Mesothelial cell of epicardium (in vitro differentiated cells): ENCODE measurements at places on chromosomes 3 and 15.

GRCh38 chr3:24287755-24288450, 206.7 kb downstream of the THRB start:
- H3K27ac ChIP-seq, result no peak overlapping the region
- no peak overlapping the region for H3K4me3 ChIP-seq
- DNase-seq, result no peak
- H3K27me3 ChIP-seq, result no peaks in the 10 kb centered on the region
- no peaks in the 10 kb centered on the region for H3K36me3 ChIP-seq

GRCh38 chr3:175659670-175660350, 800.7 kb downstream of the NAALADL2 start:
- H3K27me3 ChIP-seq, result no peaks in the 10 kb centered on the region
- no peak for DNase-seq
- no peak overlapping the region for H3K27ac ChIP-seq
- no peaks in the 10 kb centered on the region for H3K36me3 ChIP-seq
- H3K4me3 ChIP-seq, result no peak overlapping the region
- H3K4me1 ChIP-seq, result peaks cover 13% of the 10 kb centered on the region

- no peak for DNase-seq
- H3K4me3 ChIP-seq, result no peak overlapping the region
- H3K4me1 ChIP-seq, result no peaks in the 10 kb centered on the region
- H3K27ac ChIP-seq, result no peak overlapping the region
- peaks cover 37% of the 10 kb centered on the region for H3K36me3 ChIP-seq
- no peaks in the 10 kb centered on the region for H3K27me3 ChIP-seq
Observed at GRCh38 chr3:42562047-42562907, 19.5 kb downstream of the SEC22C start.

DNA sequence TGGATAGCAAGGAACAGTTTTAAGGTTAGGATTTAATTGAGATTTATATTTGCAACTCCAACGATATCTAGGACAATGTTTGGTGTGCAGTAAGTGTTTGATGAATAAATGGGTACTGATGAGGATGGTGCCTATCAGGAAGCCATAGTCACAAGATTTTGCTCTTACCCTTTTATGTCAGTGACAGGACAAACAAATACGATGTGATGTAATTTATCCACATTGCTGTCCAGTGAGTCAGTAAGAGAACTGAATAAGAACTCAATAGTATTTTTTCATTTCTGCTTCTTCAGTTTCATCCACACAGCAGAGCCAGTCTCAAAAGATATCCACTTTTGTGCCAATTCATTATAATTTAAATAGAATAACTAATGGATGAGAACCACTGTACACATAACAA, 18.5 kb downstream of the C3orf85 start:
- H3K4me1 ChIP-seq, result no peaks in the 10 kb centered on the region
- H3K4me3 ChIP-seq, result no peak overlapping the region
- H3K27ac ChIP-seq, result no peak overlapping the region
- no peaks in the 10 kb centered on the region for H3K27me3 ChIP-seq

DNA sequence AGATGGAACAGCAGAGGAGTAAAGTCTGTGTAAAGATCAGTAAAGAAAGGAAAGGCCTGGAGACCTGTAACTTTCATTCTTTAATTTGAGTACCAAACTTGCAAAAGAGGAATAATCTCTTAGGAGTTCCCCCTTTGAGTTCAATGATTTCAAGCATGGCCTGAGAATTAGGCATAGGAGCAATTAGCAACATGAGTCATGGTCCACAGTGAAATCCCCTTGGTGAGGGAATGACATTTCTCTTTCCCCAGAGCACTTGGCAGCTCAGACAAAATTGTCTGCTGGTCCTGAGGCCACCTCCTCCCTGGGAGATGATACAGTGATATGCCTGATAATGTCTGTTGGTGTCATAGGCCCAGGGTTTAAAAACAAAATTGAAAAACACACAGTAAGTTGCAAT, 81.4 kb upstream of the CRBN start:
- no peak overlapping the region for H3K27ac ChIP-seq
- H3K36me3 ChIP-seq, result no peaks in the 10 kb centered on the region
- peaks cover 2% of the 10 kb centered on the region for H3K4me1 ChIP-seq
- H3K4me3 ChIP-seq, result no peak overlapping the region
- no peak for DNase-seq
- H3K27me3 ChIP-seq, result no peaks in the 10 kb centered on the region

DNA sequence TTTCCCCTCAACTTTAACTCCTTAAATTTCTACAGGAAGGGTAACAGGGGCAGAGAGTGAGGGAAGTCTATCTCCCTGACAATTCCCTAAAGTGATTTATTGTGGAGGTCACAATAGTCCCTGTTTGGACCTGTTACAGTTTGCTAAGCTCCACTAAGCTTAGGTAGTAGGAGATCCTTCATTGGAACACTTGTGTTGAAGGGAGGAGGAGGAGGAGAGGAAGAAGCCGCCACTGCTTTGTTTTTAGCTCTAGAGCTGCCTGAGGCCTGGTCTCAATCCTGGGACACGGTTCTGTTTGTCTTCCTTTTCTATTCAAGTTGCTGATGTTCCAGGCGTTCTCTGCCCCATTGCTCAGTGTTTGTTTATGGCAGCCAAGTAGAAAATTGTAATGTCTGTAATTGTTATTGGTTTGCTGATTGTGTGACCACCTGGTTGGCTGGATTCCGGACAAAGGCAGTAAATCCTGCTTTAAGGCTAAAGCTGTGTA, 48.4 kb downstream of the HES1 start:
- no peaks in the 10 kb centered on the region for H3K27me3 ChIP-seq
- H3K36me3 ChIP-seq, result no peaks in the 10 kb centered on the region
- DNase-seq, result no peak
- H3K4me3 ChIP-seq, result no peak overlapping the region
- peaks cover 27% of the 10 kb centered on the region for H3K4me1 ChIP-seq

DNA sequence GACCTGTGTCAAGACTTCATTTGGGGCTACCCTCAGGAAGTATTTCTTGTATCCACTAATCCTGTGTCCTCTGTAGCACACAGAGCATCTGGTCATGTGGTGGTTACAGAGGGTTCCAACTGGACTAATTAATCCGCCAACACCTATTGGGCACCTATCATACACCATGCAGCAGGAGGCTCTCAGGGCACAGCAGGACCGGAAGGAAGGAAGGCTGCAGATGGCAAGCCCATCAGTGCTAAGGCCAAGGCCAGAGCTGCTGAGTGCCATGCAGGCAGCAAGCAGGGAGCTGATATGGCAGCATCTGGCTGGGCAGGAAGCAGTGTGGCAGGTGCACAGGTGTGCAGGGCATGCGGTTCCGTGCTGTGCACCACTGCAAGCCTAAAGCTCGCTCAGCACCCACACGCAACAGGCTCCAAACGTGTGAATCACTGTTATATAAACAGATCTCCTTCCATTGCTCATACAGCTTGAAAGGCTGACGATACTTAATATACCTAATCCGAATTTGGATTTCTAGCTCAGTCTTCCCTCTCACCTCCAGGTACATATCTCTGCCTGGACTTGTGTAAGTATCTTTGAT, 64.4 kb upstream of the SNRPA1 start:
- H3K27ac ChIP-seq, result no peak overlapping the region
- no peaks in the 10 kb centered on the region for H3K36me3 ChIP-seq
- peaks cover 4% of the 10 kb centered on the region for H3K4me1 ChIP-seq
- H3K27me3 ChIP-seq, result no peaks in the 10 kb centered on the region

DNA sequence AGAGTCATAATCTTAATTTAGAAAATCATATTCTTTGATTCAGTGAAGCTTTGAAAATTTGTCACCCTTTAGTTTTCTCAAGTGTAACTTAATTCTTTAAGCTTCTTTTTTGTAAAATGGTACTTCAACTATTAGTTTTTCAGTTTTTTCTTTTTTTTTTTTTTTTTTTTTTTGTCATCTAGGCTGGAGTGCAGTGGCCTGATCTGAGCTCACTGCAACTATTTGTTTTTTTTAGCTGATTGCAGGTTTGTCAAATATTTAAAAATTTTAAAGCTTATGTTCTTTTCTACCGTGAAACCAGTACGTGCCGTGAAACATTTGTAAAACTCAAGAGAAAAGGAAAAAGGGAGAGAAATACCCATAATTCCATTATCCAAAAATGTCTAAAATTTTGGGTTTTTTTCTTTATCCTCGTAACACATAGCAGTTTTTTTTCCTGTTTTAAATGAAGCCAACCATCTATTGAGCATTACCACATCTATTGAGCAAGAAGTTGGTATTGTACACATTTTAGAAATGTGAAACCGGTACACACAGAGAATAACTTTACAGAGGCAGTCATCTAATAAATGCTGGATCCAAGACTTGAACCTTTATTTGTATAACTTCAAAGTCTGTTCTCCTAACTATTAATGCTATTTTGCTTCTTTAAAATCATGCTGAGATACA, 25.7 kb downstream of the ECT2 start:
- H3K36me3 ChIP-seq, result peaks cover 34% of the 10 kb centered on the region
- H3K27me3 ChIP-seq, result no peaks in the 10 kb centered on the region
- no peaks in the 10 kb centered on the region for H3K4me1 ChIP-seq
- no peak for DNase-seq

DNA sequence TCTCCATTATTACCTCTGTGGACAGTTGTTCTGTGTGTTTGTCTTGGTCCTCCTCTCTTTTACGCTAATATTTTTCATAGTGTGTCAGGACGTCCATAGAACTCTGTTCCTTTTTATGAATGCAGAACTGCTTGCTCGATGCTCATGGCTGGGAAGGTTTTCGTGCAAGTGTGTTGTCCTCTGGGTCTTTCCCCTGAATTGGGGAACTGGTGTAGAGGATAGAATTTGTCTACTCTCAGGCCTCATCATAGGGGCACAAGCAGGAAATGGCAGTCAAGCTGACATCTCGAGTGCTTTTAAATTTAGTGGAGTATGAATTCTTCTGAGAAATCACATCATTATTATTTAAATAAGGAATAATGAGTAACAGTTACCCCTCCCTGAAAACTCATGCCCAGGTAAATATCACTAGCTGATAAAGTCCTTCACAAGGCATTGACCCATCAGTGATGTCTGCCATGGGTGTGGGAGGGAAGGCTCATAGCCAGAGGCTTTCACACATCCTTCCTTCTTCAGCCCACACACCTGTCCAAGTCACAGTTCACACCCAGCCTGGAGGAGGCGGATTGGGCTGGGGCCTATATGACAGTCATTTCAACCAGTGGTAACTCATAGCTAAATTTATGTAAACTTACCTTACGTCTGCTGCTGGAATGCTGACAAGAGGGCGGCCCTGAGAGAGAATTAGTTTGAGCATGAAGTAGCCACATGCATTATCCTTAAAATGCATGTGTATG, 226.1 kb downstream of the PLCL2 start:
- H3K36me3 ChIP-seq, result no peaks in the 10 kb centered on the region
- no peak overlapping the region for H3K4me3 ChIP-seq
- no peak overlapping the region for H3K27ac ChIP-seq

DNA sequence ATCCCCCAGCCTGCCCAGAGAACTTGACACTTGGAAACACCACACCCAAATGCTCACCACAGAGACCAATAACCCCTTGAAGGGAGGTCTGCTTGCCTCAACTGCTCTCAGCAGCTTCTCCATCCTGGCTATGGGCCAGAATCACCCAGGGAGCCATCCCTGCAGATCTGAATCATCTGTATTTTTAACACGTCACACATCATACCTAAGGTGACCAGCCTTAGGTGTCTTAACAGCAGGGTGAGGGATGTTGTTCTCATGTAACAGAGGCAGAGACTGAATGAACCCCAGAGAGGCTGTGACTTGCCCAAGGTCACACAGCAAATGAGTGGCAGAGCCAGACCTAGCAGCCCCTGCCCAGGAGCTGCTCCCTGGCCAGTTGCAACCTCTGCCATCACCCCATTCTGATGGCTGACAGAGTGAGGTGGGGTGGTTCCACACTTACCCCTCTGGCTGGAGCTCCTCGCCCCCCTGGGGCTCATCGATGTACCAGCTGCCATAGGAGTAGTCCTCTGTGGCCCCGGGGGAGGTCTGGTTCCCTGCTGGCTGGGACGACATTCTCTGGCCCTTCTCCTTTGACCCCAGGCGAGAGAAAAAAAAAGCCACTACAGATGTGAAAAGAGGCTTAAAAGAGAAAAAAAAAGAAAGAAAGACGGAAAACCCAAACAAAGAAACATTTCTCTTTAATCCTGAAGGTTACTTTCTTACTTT, 722 bp downstream of the STRA6 start:
- H3K4me3 ChIP-seq, result peak overlapping the region; percentile 66
- peak overlapping the region; percentile 91 for H3K27ac ChIP-seq
- no peak for DNase-seq

DNA sequence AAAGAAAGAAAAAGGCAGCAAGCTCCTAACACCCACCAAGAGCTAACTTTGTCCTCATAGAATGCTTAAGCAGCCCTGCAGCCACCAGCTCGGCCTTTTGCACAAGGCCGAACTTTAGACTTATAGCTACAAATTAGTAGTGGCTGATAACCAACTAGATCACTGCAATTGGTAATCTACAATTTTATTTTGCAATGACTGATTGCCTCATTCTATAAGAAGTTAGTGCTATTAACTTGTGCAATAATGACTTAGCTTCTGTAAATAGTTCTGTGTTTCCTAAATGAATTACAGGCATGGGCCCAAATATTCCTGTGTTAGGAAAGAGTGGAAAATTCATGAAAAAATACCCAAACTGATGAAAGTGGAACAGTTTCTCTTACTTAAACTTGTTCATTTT, 284.8 kb upstream of the CFAP20DC start:
- H3K27me3 ChIP-seq, result peaks cover 10% of the 10 kb centered on the region
- H3K4me3 ChIP-seq, result no peak overlapping the region
- peaks cover 2% of the 10 kb centered on the region for H3K4me1 ChIP-seq

- DNase-seq, result no peak
- H3K36me3 ChIP-seq, result no peaks in the 10 kb centered on the region
- H3K27ac ChIP-seq, result no peak overlapping the region
- H3K4me3 ChIP-seq, result no peak overlapping the region
- H3K27me3 ChIP-seq, result no peaks in the 10 kb centered on the region
Observed at GRCh38 chr3:76470285-76470684, 569.6 kb upstream of the ROBO2 start.

- H3K4me1 ChIP-seq, result no peaks in the 10 kb centered on the region
- peaks cover 8% of the 10 kb centered on the region for H3K27me3 ChIP-seq
- H3K36me3 ChIP-seq, result no peaks in the 10 kb centered on the region
- H3K4me3 ChIP-seq, result no peak overlapping the region
Observed at GRCh38 chr15:31660816-31661215, 334.2 kb downstream of the KLF13 start.

- peaks cover 2% of the 10 kb centered on the region for H3K27me3 ChIP-seq
- no peak overlapping the region for H3K27ac ChIP-seq
- no peak overlapping the region for H3K4me3 ChIP-seq
- peaks cover 8% of the 10 kb centered on the region for H3K4me1 ChIP-seq
- no peaks in the 10 kb centered on the region for H3K36me3 ChIP-seq
- no peak for DNase-seq
Observed at GRCh38 chr3:140341203-140341602, 336.7 kb upstream of the TRIM42 start.

DNA sequence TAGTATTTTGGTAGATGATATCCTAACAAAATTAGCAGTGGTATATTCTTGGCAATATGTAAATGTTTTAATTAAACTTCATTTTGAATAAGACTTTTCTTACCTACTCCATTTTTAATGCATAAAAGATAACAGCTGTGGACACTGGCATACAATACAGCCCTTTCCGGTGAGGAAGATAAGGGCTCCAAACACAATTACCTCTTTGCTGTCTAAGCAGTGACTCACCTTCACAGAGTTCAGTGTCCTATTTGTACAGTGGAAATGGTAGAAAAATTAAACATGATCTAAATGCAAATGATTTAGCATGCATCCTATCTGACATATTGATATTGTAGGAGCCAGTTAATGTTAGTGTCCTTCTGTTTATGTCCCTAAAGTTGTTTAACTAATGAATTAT, 969.4 kb downstream of the PLOD2 start:
- DNase-seq, result no peak
- H3K27ac ChIP-seq, result no peak overlapping the region
- H3K36me3 ChIP-seq, result no peaks in the 10 kb centered on the region
- H3K27me3 ChIP-seq, result no peaks in the 10 kb centered on the region
- no peak overlapping the region for H3K4me3 ChIP-seq
- H3K4me1 ChIP-seq, result peaks cover 11% of the 10 kb centered on the region

GRCh38 chr3:47344971-47345370, 35.9 kb upstream of the PTPN23 start:
- H3K4me1 ChIP-seq, result no peaks in the 10 kb centered on the region
- H3K4me3 ChIP-seq, result no peak overlapping the region
- peaks cover 14% of the 10 kb centered on the region for H3K36me3 ChIP-seq
- no peak for DNase-seq
